Astrocyte of the spinal cord (primary cell): ENCODE measurements at places on chromosomes 4 and X.

- DNase-seq = no peak
Measured at GRCh38 chrX:39750256-39750790, 347.4 kb downstream of the BCOR start.

DNA sequence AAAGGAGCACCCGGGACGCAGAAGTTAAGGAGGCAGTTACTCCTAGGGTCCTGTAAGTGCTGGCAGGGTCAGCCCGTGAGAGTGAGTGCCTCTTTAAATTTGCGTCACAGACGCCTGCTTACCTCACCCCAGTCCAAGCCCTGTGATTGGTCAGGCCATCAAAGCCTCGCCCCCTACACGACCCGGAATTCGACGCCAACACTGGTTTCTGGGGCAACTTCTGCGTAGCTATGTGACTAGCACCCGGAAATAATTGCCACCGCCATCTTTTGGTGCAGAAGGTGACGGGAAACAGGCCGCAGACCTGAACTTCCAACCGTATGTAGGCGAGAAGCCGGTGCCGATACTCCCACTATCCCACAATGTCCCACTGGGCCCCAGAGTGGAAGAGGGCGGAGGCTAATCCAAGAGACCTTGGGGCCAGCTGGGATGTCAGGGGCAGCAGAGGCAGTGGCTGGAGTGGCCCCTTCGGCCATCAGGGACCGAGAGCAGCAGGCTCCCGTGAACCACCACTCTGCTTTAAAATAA, at the start of gene DDX53:
DDX53 (plus strand) TSS at position 265 of the 528 bp plus-strand sequence; CDS start at position 363, 98 bp downstream.
- no peak for DNase-seq

DNA sequence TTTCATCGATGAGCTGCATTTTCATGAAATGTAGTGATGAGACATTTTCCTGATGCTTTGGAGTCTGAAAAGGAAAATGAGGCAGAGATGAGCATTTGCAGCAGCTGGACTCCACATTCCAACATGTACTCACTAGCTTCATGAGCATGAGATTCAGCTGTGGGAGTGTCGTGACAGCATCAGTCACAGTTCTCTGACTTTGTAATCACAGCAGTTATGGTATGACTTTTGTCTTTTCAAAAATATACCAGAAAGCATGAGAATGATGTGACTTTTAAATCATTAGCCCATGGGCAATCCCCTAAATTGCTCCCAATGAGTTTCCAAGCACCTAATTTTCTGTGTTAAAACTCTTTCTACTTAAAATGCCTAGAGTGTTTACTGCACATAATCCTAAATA, 18.3 kb upstream of the MSL3 start:
- DNase-seq = no peak

GRCh38 chr4:12165616-12166015, 736.9 kb upstream of the HS3ST1 start:
- no peak for DNase-seq

DNA sequence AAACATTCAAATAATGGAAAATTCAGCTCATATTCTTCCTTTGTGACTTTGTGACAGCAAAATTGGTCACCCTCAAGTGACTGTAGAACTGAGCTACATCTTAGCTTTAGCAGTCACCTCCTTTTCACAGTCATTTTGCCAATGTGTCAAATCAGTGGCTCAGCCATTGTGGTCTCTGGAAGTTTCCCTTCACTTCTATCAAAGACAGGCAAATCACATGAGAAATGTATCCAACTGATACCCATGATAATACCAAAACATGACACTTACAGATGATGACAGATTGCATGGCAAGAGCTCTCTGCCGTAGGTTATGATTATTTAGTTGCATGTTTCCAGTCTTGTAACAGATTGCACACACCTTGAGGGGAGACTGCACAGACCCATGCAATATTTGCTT, 549.8 kb upstream of the MAGEB2 start:
- no peak for DNase-seq
